Inflammatory macrophage treated with lipopolysaccharide for 4 hours (primary cell): ENCODE measurements at places on chromosomes 5 and 9.

DNA sequence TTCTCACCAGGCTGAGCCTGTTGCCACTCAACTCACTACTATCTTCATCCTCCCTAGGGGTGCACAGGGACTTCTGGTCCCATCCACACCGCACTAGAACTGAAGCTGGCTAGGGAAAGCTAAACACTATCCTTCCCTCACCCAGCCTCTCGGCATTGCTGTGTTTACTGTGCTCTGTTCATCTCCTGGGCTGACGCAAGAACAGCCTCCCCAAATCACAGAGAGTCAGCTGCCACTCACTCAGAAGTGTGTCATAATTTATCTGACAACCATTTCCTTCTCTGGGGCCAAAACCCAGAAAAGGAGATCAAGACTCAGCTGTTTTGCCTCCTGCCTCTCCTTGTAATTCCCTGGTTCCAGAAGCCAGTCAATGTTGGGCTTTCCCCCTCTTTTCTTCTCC lies 92.8 kb downstream of the ARHGEF28 start:
- no peak for DNase-seq

DNA sequence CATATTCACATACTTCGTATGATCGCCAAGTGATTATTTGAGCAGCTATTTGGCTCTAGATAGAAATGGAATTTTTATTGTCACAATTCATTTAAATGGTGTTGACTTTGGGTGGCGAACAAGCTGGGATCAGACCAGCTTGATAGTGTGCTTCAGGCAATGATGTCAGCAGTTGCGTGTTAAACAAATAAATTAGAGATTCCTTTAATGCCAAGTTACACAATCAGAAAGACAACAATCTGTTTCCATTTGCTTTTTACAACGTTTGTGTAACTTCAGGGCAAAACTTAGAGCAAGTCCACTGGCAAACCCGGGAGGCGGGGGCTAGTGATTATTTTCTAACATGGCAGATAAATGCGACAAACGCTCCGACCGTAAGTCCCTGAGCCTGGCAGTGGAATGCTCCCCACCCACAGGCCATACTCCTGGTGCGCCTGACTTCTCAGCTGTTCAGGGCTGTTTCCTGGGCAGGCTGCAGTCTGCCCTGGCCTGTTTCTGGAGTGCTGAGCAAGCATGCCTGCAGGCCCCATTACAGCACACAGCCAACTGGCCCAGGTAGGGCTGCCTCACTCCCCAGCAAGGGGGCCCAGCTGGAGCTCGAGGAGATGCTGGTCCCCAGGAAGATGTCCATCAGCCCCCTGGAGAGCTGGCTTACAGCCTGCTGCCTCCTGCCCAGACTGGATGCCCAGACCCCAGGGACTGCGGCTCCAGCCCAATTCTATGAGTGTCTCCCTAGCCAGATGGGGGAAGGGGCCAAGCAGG lies 88.7 kb downstream of the BASP1 start:
- DNase-seq, result no peak

DNA sequence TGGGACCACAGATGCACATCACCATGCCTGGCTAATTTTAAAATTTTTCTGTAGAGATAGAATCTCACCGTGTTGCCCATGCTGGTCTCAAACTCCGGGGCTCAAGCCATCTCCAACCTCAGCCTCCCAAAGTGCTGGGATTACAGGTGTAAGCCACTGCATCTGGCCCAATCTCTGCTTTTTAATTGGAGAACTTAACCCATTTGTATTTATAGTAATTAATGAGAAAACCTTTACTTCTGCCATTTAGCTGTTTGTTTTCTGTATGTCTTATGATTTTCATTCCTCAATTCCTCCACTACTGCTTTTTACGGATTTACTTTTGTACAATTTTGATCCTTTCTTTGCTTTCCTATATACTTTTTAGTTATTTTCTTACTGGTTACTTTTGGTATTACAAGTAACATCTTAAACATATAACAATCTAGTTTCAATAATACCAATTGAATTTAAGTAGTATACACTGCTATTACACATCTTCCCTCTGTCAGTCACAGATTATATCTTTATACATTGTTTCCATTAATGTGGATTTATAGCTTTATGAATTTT lies 26.1 kb downstream of the RALGDS start:
- no peak for DNase-seq

- no peak for DNase-seq
Measured at GRCh38 chr9:94787266-94787665, 60.8 kb downstream of the AOPEP start.

DNA sequence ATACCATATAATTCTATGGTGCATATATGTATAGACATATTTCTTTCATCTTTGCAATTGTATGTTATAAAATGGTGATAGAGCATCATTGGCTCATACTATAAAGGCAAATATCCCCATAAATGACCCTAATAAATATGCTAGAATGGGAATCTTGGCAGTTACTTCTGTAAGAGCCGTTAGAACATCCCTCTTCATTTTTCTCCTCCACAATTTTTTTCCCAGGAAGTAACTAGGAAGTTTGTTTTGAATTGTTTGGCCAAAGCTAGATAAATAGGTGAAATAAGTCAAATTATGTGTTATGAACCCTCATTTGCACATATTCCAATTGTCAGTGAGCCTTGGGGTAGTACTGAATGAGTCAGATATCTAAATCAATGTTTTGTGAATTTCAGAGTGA lies 209.9 kb downstream of the ADAMTSL1 start:
- DNase-seq, result no peak
